ENCODE measurements at places on chromosomes 5 and 9. TPM values are rescaled to one million over a fixed set of nuclear protein-coding genes. Genes with fewer than 3 reads are reported as not detected.

The TMEM215 gene
- not detected for total RNA-seq

The TBC1D9B gene
- 74.9 TPM for total RNA-seq

DNA sequence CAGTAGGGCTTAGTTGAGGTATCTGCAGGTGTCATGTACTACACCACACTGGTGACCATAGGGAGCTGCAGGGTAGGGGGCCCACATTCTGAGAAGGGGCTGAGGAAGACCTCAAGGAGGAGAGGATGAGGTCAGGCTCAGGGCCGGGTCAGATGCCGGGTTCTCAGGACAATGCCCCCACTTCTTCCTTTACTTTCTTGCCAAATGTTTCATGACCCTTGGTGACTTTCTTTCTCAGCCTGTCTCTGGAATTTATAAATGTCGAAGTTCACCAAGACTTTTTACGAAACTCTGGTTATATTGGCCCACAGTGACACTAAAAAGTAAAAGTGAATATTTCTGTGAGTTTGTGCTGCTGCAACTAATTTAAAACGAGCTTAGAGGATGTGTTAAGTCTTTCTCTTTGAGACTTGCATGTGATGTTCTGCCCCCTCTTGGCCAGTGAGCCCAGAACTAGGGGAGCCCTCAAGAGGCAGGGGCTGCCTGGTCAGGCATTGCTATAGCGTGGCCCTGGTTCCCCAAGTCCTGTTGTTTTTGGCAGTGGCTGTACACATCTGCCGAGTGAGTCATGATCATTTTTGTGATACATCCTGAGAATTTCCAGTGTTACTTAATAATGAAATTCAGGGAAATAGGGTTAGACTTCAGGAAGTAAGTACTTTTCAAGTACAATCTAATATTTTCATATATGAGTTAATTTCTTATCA lies 11.2 kb downstream of the ACO1 start:
- no peak for DNase-seq

DNA sequence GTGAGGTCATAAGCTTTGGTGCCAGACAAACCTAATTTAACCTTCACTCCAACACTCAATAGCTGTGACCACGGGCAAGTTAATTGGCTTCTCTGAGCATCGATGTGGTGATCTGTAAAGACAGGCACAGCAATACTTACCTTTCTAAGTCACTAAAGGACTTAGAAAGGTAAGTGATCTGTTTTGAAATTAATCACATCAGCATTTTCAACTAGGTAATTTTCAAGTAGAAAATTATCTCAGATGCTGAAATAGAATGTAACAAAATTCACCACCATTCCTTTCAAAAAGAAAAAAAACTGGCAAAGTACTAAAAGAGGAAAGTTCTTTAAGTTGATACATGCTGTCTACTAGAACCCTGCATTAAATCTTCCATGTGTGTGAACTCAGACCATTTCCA lies 354.5 kb downstream of the ICE1 start:
- no peak for DNase-seq

GRCh38 chr9:119841016-119841415 lies 471.8 kb upstream of the BRINP1 start:
- no peak for DNase-seq

DNA sequence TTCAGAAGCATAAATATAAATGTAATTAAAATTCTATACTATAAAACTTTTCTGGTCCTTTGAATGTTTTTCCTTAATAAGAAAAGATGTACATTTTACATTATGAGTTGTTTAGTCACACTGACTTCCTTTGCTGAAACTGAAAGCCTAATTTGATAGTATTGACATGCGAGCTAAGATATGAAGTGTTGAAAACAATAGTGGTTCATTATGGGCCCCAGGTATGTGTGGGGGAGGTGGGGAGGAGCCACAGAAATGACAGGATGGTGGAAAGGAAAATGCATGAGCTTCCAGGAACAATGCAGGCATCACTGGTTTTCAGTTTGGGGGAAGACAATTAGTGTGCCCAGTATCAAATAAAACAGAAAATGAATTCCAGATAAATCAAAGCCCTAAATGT lies 35.4 kb upstream of the RLN1 start:
- DNase-seq = peak; percentile 33
